ENCODE measurements at places on chromosomes 2 and 18. TPM values are rescaled to one million over a fixed set of nuclear protein-coding genes. Genes with fewer than 3 reads are reported as not detected.

The CROCC2 gene
- total RNA-seq = not detected

The DPYSL5 gene
- total RNA-seq = not detected

The RASGRP3 gene
- total RNA-seq = 9.4 TPM

The PLEK gene
- total RNA-seq = not detected

The UGT1A4 gene
- total RNA-seq = not detected

The DTNA gene
- 7.1 TPM for total RNA-seq

The FOXI3 gene
- not detected for total RNA-seq

The GIGYF2 gene
- 52.5 TPM for total RNA-seq

The RPE gene
- 111 TPM for total RNA-seq

The UXS1 gene
- total RNA-seq = 52.5 TPM

The SLC25A52 gene
- total RNA-seq = not detected

The CCDC68 gene
- total RNA-seq = 1.1 TPM

The NAT8 gene
- total RNA-seq = not detected

The HOXD13 gene
- not detected for total RNA-seq

The CD8A gene
- total RNA-seq = not detected

The IL36RN gene
- total RNA-seq = not detected

The MPP4 gene
- 140 TPM for total RNA-seq

The DLX1 gene
- total RNA-seq = 5.6 TPM

The COL4A4 gene
- total RNA-seq = not detected

The FAM124B gene
- total RNA-seq = not detected

The GNLY gene
- total RNA-seq = not detected

The MTCL1 gene
- total RNA-seq = 19.3 TPM

The IL37 gene
- not detected for total RNA-seq

The BCL11A gene
- 0.13 TPM for total RNA-seq

The RAPGEF4 gene
- total RNA-seq = 0.23 TPM

The REG1B gene
- not detected for total RNA-seq

The ARHGEF33 gene
- total RNA-seq = 0.57 TPM

The ACADL gene
- not detected for total RNA-seq

The DNAJC5G gene
- not detected for total RNA-seq

The KIF1A gene
- 0.75 TPM for total RNA-seq

The NEB gene
- total RNA-seq = 2.6 TPM

The SERPINB4 gene
- not detected for total RNA-seq

The GCG gene
- 0.17 TPM for total RNA-seq

The OR6B2 gene
- total RNA-seq = not detected

The CRYGC gene
- total RNA-seq = not detected

The PDIA6 gene
- total RNA-seq = 274 TPM

The ACMSD gene
- total RNA-seq = not detected

The GPBAR1 gene
- total RNA-seq = 0.06 TPM

The APOB gene
- not detected for total RNA-seq
